NCI-H2081 (cell line): ENCODE measurements at places on chromosomes 7 and 10.

- DNase-seq, result no peak
These were observed 262.1 kb downstream of the AHR start for GRCh38 chr7:17560516-17560915.

GRCh38 chr10:29869593-29869992, 189.8 kb downstream of the JCAD start:
- DNase-seq, result no peak

GRCh38 chr7:92753614-92754013, 82.8 kb downstream of the CDK6 start:
- no peak for DNase-seq

- no peak for DNase-seq
These were observed 109.5 kb downstream of the IDE start for GRCh38 chr10:92464364-92464763.

- no peak for DNase-seq
These were observed 56.3 kb upstream of the ITPRID1 start for GRCh38 chr7:31457551-31457950.

GRCh38 chr10:4835494-4835918, 9.5 kb downstream of the AKR1E2 start:
- no peak for DNase-seq

DNA sequence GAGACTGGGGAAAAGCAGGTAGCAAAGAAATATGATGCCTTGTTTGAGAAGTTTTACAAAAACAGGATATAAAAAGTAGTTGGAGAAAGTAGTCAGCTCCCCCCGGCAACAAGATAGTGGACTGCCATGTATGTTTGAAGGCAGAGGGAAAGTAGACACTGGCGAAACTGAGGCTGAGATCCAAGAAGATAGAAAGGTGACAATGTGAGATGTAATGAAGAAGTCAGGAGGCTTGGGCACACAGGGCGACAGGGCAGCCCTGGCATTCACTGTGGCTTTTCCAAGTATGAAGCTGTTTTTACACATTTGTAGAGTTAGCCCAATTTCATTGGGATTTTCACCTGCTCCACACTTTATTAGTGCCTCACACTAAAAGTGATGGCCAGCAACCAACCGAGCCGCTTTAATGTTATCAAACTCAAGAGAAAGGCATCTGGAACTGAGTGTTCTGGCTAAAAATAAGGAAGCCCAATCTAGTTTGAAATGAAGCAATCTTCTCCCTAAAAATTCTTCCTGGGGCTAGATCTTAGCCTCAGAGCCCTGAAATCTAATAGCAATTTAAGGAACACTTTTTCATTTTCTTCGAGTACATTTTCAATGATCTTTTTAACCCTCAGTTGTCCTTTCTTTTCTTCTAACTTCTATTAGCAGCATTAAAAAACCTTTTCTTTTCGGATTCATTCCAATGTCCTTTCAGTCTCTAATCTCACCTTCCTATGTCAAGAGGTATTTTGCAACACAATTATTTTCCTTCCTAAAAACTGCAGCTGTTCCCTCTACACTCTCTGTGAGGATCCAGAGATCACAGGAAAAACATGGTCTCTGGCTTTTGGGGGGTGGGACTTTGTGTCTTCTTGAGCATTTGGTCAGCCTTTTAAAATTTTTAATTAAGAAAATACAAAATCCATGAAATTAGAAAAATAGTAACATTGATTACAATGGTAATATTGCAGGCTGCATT, 108.0 kb downstream of the RNLS start:
- DNase-seq, result no peak

- DNase-seq, result no peak
These were observed 28.6 kb downstream of the SORBS1 start for GRCh38 chr10:95532536-95532935.

- no peak for DNase-seq
These were observed 13.1 kb downstream of the BRAT1 start for GRCh38 chr7:2542011-2542915.

DNA sequence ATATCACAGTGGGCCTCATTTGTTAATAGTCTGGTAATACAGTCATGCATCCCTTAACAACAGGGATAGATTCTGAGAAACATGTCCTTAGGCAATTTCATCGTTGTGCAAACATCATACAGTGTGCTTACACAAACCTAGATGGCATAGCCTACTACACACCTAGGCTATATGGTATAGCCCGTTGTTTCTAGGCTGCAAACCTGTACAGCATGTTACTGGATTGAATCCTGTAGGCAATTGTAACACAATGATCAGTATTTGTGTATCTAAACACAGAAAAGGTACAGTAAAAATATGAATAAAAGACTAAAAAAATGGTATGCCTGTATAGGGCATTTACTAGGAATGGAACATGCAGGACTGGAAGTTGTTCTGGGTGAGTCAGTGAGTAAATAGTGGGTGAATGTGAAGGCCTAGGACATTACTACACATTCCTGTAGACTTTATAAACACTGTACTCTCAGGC, 12.0 kb upstream of the RHOBTB1 start:
- peak; percentile 44 for DNase-seq

DNA sequence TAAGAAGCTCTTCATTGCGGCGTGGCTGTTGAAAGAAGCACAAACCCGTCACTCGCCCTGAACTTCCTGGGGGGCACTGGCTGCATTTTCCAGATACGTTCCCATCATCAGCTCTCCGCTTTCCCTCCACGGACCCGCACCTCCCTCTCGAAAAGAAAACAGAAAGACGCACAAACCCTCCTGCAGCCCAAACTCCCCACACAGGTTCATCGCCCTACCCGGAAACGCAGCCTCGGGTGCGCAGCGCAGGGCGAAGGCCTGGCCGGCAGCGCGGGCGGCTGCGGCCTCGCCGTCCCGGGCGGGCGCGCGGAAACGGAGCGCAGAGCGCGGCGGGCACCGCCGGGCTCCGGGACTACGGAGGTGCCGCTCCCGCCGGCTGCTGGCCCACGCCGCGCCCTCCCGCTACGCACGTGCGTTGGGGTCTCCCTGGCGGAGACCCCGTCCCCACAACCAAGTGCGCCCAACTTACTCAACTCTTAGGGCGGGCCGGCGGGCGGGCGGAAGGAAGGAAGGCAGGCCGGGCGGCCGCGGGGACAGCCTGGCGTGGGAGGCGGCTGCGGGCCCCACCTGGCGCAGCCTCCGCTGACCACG, 822 bp downstream of the ZNF800 start:
- peak; percentile 5 for DNase-seq
